Glutamatergic neuron (in vitro differentiated cells): ENCODE measurements at places on chromosomes 4 and X.

- no peak for DNase-seq
- H3K27me3 ChIP-seq, result peaks cover 4% of the 10 kb centered on the region
- no peak overlapping the region for H3K27ac ChIP-seq
- H3K4me3 ChIP-seq, result no peak overlapping the region
- no peaks in the 10 kb centered on the region for H3K4me1 ChIP-seq
These were observed 24.9 kb downstream of the PLAC8 start for GRCh38 chr4:83089410-83090157.

DNA sequence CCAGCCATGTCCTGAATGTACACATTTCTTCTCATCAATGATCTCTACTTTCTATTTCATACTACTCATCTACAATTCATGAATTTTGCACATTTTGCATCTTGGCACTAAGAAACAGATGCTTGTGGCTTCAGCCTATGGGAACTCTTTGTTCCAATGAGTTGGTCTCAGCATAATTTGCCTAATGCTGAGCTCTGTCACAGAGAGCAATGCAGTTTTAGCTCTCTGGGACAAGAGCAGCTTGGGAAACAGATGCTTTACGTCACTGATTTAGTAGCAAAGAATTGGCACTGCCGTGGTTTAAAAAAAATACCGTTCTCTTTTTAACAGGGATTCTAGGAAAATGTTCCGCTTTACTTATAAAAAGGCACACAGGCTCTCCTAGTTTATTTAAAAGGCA, 162.4 kb downstream of the WDFY3 start:
- H3K4me3 ChIP-seq, result peak overlapping the region; percentile 10
- H3K27me3 ChIP-seq, result peaks cover 6% of the 10 kb centered on the region
- H3K36me3 ChIP-seq, result peaks cover 7% of the 10 kb centered on the region
- peak overlapping the region; percentile 84 for H3K27ac ChIP-seq

- peaks cover 5% of the 10 kb centered on the region for H3K27me3 ChIP-seq
- H3K4me3 ChIP-seq, result no peak overlapping the region
- DNase-seq, result no peak
- peak overlapping the region; percentile 62 for H3K27ac ChIP-seq
- H3K4me1 ChIP-seq, result peaks cover 13% of the 10 kb centered on the region
These were observed 108.3 kb downstream of the CLNK start for GRCh38 chr4:10576236-10576635.

DNA sequence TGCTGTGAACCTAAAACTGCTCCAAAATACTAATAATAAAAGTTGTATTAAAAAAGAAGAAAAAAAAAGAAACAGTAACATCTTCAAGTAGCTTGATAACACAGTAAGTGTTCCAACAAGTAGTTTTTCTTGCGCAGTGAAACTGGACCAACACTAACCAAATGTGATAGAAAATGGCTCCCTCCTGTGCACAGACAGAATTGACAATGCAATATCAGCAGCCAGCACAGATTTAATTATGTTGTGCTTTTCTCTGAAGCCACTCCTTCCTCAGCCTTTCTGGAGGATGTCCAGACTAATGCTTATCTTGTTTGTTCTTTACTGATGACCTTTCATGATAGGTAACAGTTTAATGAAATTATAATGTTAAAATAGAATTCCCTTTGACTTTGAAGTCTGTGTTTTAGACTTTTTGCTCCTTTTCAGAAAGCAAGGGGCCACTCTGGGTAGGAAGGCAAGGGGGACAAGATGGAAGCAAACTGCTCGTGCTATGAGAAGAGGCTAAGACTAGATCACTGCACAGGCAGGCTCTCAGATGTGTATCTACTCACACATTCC, 147.1 kb upstream of the RPL34 start:
- H3K4me1 ChIP-seq, result peaks cover 11% of the 10 kb centered on the region
- H3K4me3 ChIP-seq, result no peak overlapping the region
- H3K27ac ChIP-seq, result no peak overlapping the region
- DNase-seq, result no peak

- H3K36me3 ChIP-seq, result no peaks in the 10 kb centered on the region
- H3K4me1 ChIP-seq, result no peaks in the 10 kb centered on the region
- H3K27me3 ChIP-seq, result no peaks in the 10 kb centered on the region
- H3K4me3 ChIP-seq, result no peak overlapping the region
- DNase-seq, result no peak
These were observed 5.2 kb upstream of the BMP15 start for GRCh38 chrX:50905334-50905733.

DNA sequence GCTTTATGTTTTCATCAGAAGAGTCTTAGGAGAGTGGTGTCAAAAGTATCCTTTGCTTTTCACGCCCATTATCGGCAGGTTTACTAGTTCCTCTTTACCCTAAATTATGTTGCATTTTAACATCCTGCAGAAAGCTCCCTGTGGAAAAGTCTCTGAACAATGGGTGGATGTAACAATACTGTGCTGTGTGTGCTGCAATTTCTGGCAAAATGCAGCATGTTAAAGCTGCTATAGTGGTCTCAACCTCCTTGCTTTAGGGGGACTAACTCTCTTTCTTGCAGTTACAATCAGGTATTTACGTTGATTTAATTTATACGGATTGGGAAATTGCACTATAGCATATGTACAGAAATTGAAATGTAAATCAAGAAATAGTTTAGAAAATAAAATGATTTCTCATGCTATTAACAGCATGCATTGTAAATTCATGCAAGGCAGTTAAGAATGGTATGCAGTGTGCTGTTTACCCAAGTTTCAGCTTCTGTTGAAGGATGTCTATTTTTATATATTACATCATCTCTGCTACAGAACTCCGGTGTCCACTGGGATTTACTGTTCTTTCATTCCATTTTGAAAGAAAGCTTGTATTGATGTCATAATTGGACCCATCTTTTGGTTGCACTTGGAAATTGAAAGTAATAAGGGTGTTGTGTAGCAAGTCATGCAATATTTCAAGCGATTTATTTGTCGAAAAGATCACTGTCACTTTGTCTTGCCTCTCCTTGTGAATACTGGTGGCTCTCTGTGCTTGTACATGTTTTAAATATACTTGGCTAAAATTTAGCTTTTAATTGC, 145.7 kb downstream of the RAPGEF2 start:
- H3K36me3 ChIP-seq, result peaks cover 11% of the 10 kb centered on the region
- peak overlapping the region; percentile 74 for H3K4me3 ChIP-seq
- no peak for DNase-seq
- H3K27ac ChIP-seq, result peak overlapping the region; percentile 88
- H3K27me3 ChIP-seq, result no peaks in the 10 kb centered on the region
